ENCODE measurements at places on chromosomes 7 and 10.

DNA sequence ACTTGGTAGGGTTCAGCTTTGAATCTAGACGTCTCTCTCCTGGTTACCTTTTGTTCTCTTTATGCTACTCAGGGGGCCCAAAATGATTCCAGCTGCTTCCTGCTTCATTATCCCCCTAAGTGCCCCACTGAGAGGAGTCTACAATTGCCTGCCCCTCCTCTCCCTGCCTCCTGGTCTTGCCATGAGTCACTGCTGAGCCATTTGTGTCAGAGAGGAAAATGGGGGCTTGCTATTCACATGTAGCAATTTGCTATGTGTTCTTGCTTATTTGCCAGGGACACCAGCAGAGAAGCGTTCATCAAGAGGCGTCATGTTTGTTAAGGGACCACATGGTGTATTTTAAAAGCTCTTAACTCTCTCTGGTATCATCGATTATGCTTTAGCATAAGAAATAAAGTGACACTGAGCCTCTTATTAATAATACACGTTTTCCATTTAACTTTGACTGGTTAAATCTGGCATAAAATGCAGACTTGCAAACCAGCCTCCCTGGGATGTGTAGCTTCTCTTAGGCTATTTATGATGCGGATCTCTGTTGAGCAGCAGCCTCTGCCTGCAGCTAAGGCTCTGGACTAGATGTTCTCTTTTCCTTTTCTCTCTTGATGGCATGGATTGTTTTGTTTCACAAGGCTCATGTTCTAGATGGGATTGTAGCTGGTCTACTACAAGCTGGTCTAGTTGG, 239.3 kb downstream of the AUTS2 start:
- no peak for DNase-seq

DNA sequence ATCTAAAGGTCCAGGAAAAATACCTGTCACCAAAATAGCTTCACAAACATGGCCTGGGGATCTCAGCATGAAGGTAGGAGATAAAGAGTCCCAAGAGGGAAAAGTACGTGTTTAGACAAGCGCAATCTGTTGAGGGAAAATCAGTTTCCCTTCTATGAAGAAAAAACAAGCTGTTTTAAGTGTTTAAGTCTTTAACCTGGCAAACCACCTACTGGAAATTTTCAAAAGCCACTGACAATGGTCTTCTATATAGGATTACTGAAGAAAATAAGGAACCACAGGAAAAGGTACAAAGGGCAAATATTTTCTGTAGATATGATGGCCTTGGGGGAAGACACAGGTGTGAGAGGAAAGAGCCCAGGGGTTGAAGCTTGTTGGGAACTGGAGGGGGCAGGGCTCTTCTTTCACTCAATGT, 21.2 kb downstream of the ALDH18A1 start:
- no peak for DNase-seq

DNA sequence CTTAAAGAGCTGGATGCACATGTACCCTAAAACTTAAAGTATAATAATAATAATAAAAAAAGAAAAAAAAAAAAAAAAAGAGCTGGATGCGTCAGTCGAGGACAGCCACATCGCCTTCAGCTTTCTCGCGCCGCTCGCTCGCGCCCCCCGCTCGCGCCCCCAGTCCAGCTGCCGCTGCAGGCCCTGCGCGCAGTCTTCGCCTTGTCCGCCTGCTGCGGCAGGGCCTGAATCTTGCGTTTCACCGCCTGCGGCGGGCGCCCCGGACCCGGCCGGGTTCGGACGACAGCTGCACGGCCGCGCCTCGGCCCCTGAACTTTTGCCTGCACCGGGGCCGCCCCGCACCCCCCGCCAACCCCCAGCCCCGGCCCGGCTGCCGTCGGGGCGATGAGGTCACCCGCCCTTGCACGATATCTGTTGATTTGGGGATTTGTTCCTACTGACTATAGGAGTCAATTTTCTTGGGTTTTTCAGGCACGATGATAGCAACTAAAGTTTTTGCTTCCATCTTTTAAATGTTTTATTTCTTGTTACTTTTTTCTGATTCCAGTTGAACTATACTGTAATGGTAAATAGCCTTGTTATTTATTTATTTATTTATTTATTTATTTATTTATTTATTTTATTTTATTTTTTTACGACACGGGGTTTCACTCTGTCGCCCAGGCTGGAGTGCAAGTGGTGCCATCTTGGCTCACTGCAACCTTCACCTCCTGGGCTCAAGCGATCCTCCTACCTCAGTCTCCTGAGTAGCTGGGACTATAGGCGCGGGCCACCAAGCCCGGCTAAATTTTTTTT, 33.5 kb upstream of the CPN1 start:
- DNase-seq, result no peak

GRCh38 chr10:132298038-132298881, 9.5 kb downstream of the STK32C start:
- DNase-seq, result no peak

DNA sequence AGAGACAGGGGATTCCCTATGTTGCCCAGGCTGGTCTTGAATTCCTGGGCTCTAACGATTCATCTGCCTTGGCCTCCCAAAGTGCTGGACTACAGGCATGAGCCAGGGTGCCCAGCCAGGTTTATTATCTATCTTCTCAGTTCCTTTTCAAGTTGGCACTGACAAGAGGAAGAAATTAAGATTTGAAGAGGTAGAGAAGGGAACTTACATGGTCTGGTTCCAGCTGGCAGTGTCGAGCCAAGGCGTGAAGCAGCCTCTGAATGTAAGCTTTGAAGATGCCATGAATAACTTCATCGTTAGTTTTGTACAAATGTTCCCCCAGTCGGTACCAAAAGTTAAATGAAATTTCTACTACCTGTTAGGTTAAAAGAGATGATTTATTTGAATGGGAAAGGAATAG, 57.7 kb downstream of the TNPO3 start:
- DNase-seq, result no peak

DNA sequence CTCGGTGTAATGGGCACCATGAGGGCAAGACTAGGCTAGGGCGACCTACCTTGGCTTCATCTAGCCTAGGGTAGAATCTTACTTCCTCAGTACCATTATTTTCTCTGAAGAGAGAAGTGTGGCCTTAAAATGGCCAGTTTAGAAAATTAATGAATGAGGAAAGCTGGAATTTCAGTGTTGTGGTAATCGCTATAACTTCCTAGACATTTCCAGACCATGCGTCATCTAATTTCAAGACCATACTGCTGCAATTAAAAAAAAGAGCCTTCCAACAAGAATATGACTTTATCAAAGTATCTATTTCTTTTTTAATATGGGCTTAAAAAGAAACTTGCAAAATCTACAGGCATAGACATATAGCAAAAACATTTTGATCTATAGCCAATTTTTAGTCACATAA, 68.5 kb downstream of the CPVL start:
- DNase-seq, result no peak

DNA sequence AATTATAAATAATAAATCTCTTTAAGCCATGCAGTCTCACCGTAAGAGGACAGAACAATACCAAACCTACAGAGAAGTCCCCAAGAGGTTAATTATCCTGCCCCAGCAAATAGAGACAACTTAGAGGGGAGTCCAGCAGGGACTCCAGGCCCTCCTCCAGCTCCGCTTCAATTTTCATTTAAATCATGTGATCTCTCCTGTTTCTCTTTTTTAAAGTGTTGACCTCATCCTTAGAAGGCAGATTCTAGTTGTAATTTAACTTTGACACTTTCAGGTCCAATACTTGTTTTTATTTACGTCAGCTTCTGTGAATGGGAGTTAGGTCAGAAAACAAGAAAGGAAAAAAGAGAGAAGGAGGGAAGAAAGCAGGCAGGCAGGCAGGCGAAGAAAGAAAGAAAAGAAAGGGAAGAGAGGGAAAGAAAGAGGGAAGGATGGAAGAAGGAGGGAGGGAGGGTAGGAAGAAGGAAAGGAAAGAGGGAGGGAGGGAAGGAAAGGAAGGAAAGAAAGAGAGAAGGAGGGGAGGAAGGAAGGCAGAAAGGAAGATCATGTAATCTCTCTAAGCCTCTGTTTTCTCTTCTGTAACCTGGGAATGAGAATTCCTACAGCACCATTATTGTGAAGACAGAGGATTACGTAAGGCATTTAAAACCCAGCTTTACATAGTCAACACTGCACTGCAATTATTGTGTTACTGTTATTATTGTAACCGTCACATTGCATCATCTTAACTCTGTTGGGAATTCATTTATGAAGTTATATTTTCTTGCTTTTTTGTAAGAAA, 227.7 kb downstream of the SKIDA1 start:
- DNase-seq, result no peak

DNA sequence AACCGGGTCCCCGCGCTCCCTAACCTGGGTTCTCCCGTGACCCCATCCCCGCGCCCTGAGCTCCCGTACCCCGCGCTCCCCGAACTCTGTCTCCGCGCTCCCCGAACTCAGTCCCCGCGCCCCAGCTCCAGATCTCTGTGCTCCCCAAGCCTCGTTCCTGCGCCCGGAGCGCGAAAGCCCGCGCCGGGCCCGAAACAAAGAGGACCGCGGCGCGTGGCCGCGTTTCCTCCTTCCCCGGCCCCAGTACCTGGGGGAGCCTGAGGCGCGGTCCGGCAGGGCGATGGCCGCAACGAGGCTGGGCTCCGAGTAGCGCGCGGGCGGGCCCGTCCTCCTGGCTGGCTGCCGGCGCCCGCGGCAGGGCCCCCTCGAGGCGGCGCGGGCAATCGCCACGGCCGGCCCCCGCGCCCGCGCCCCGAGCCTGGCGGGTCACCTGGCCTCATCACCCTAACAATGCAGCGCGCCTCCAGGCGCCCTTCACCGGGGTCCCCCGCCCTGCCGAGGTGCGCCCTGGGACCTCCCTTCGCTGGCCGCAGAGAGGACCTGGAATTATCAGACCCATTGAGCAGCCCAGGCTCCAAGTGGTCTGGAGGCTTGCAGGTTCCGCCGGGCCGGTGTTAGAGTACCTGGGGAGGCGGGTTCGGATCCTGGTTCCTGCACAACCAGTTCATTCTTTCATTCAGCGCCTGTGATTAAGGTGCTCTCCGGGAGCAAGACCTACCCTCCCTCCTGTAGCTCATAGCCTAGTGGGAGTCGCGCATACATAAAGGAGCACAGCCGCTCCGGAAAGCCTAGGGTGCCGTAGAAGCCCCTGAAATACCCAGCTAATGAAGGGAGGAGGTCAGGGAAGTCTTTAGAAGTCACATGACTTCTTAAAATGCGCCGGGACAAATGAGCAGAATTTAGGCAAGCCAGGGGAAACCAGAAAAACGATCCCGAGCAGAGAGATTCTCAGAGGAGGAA, at the start of gene TNS3:
TNS3 (minus strand) TSS at position 308 of the 960 bp plus-strand sequence. CDS start 142,475 bp downstream, outside the sequence.
- DNase-seq, result no peak

GRCh38 chr7:66627151-66627681, 1.5 kb upstream of the KCTD7 start:
- DNase-seq, result no peak

DNA sequence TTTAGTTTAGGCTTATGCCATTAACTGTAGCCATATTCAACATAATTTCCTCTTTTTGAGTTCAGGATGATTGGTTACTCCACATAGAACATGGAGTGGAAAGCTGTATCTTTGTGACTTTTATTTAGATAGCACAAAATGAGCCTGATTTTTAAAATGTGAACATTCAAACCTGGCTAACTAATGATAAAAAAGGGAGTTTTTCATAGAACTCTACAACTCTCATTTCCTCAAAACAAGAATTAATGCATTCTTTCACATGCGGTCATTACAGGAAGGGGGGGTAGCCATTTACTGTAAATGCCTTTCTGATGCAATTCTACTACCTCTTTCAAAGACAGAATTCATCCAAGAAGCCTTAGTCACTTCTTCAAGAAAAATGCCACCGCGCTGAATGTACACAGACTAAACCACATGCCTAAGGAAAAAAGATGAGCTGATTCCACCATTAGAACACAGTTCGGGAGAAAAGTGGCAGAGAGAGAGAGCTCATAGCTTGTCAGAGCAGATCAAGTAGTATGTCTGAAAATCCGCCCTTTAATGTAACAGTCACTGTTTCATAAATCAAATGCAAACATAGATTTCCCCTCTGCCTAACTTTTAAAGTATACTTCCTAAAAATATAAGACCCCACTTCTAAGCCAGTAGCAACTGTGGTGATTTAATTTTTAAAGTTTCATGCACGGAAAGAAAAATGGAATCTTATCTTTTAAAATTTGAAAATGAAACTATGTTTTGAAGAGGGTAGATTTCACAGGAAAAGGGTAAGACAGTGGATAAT, 226.4 kb upstream of the KLF14 start:
- no peak for DNase-seq

DNA sequence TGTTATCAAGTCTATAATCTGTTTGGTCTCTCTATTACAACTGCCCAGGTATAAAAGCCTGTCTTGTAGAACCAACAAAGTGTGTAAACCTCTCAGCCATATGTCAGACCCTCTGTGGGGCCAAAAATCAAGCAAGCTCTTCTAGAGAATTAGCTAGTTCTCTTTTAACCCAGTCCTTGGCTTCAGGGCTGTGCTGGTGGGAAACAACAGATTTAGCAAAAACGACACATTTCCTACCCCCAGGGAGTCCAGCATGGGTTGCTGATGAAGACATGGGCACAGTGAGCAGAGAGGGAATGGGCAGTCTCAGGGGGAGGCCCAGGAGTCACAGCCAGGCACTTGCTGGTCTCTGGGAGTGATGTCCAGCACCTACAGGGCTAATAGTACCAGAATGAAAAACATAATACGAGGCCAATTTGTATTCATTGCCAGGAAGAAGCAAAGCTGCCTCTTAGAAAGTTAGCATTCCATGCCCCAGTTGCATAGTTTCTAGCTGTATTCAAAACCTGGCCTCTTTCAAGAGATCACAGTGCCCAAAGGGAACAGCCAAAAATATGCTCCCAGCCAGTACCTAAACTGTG, 80.1 kb downstream of the FRMD4A start:
- DNase-seq, result no peak

DNA sequence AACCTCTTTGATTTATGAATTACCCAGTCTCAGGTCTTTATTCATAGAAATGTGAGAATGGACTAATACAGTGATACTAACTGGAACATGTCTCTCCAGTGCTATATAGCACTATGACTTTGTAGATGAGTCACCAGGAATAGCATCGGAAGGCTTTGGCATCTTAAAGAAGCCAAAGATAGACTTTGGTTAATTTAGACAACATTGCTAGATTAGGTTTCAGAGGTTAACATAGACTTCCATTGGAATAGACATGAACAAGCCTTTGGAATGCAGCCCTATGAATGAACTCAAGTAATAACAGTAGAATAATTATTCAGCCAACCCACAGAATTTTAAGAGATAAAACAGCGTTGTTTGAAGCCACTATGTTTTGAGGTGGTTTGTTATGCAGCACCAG, 169.2 kb downstream of the HGF start:
- DNase-seq, result no peak

GRCh38 chr10:29806350-29806788, 171.6 kb upstream of the SVIL start:
- DNase-seq, result no peak

- no peak for DNase-seq
These were observed 172.7 kb downstream of the NEURL1 start for GRCh38 chr10:103666087-103666761.

- DNase-seq, result no peak
These were observed 295.0 kb downstream of the PARD3 start for GRCh38 chr10:34520084-34520483.

GRCh38 chr7:30931929-30932540, 20.4 kb downstream of the AQP1 start:
- DNase-seq, result no peak

All from stimulated activated CD4-positive, alpha-beta T cell treated with anti-CD3 and anti-CD28 coated beads, Interleukin-1b, Interleukin-23, amount 100 ng/mL, for 24 hours (primary cell).